ENCODE measurements at places on chromosomes 4 and X. TPM values are rescaled to one million over a fixed set of nuclear protein-coding genes. Genes with fewer than 3 reads are reported as not detected.

Gene NEUROG2
- not detected for total RNA-seq

Gene SPATA4
- total RNA-seq = not detected

Gene SLC6A14
- total RNA-seq = 10.1 TPM

Gene SPINK2
- total RNA-seq = 4.4 TPM

Gene ELF2
- 44.4 TPM for total RNA-seq

Gene SORBS2
- total RNA-seq = 60.4 TPM

Gene MAML3
- 16.2 TPM for total RNA-seq

Gene FSTL5
- total RNA-seq = 0.74 TPM

Gene PNMA5
- total RNA-seq = not detected

Gene SPARCL1
- total RNA-seq = 558 TPM

Gene FDCSP
- not detected for total RNA-seq

Gene SOWAHD
- total RNA-seq = not detected

GRCh38 chr4:38623260-38623659, 40.7 kb upstream of the KLF3 start:
- DNase-seq = no peak

DNA sequence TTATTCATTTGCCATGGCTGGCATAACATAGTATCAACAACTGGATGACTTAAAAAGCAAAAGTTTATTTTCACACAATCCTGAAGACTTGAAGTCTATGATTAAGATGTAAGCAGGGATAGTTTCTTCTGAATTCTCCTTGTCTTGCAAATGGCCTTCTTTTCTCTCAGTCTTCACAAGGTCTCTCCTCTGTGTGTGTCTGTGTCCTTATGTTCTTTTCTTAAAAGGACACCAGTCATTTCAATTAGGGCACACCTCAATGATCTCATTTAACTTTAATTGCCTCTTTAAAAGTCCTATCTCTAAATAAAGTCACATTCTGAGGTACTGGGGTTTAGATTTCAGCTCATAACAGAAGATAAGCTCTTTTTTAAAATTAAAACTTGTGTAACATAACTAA, 399.7 kb downstream of the PABPC4L start:
- no peak for DNase-seq

DNA sequence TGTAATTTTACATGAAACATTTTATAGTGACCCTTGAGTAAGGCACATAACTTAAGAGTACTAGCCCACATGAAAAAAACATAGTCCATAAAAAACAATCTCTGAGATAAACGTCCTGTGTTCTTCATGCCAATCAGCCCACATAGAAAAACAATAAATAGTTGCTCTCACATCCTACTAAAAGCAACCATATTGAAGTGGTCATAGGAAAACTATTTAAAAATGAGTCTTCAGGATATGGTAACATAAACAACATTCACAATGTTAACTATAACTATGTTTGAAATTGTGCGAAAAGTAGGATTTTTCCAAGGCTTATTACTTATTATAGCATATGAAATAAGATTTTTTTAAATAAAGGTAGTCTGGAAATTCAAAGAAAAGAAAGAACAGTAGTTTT, 77.1 kb upstream of the EPHA5 start:
- DNase-seq = no peak

DNA sequence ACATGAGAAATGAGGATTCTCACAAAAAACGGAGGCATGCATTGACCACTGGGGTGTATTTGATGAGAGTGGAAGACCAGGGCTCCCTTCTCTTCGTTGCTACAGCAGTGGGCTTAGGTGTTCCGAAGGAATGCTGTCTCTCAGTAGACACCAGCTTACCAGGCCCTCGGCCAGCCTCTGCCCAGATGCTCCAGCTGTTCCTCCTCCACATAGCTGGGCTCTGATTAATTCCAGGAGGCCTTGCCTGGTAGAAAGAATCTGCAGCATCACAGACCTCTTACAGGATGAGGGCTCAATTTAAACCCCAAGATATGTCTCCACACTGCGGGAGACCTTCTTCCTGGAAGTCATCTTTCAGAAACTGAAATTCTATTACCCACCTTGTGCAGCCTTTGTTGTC, 346.6 kb upstream of the TENM3 start:
- DNase-seq = no peak

GRCh38 chr4:153535772-153536513, 69.8 kb downstream of the TMEM131L start:
- DNase-seq = no peak

DNA sequence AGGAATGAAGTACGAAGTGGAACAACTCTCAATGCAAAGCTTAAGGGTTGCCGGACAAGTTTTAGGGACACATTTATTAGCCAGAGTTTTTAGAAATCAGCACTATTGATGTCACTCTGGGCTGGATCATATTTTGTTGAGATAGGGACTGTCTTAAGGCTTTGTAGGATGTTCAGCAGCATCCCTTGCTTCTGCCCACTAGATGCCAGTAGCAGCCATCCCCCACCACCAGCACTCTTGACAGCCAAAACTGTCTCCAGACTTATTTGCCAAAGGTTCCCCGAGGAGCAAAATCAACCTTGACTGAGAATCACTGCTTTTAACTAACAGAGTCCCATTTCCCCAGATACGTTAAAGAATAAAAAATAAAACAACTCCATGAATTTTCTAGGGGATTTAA, 1497.3 kb downstream of the STIM2 start:
- no peak for DNase-seq

GRCh38 chrX:10103023-10103422, 53.8 kb upstream of the CLCN4 start:
- no peak for DNase-seq

- DNase-seq = no peak
Measured at GRCh38 chrX:46647251-46647650, 73.7 kb downstream of the CHST7 start.

- no peak for DNase-seq
Measured at GRCh38 chr4:140717313-140717712, 38.9 kb downstream of the TBC1D9 start.

DNA sequence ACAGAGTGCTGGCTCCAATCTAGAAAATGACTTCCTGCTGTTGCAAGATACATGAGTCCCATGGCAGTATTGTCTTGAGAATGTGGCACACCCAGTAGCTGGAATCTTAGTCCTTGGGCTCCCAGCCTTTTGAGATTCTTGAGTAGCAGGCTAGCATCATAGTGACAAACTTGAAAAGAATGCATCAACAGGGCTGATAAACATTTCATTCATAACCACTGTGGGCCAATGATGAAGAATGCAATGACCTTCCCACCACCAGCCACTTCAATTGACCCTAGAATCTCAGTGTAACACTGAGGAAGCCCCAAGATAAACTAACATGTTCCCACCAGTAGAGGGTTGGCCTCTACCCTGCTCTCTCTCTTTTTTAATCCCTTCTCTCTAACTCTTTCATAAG, 329.3 kb downstream of the GBA3 start:
- no peak for DNase-seq

GRCh38 chrX:133542476-133542875, 127.2 kb upstream of the GPC4 start:
- no peak for DNase-seq

- DNase-seq = no peak
Measured at GRCh38 chrX:386239-386767, 404 bp downstream of the PPP2R3B start.

DNA sequence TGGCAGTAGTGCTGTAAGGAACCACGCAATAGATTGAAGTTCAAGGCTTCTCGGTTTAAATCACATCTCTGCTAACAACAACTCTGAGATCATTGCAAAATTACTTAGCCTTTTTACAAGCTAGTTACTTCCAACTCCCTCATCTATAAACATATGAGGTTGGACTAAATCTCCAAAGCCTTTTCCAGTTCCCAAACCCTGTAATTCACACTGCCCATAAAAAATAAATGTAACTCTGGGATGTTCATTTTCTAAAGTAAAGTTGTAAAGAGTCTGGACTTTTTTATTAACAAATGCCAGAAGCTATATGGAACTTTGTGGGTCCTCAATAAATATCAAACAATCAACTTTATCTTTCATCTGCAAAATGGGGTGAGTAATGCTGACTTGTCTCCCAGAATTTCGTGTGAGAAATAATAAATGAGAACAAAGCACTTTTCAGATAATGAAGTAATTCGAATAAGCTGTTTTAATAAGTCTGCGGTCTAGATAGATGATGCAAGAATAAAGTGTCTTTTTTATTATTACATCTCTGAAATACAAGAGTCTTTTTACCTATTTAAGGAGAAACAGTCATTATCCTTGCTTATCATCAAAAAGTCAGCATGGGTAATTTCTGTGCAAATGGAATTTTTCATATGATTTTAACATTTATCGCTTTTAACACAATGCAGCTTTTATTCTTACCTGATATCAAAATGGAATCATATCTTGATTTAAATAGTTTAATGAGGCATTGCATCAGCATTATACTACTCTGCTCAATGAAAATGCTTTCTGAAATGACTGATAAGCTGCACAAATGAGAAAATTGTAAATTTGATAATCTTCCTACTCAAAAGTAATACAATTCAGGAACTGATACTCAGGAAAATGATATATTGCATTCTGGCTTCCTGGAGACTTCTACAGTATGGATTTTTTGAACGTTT, 252.6 kb downstream of the BANK1 start:
- no peak for DNase-seq

- DNase-seq = no peak
Measured at GRCh38 chrX:45322820-45323219, 122.1 kb upstream of the DIPK2B start.

- no peak for DNase-seq
Measured at GRCh38 chr4:86291180-86291579, 68.7 kb downstream of the MAPK10 start.

DNA sequence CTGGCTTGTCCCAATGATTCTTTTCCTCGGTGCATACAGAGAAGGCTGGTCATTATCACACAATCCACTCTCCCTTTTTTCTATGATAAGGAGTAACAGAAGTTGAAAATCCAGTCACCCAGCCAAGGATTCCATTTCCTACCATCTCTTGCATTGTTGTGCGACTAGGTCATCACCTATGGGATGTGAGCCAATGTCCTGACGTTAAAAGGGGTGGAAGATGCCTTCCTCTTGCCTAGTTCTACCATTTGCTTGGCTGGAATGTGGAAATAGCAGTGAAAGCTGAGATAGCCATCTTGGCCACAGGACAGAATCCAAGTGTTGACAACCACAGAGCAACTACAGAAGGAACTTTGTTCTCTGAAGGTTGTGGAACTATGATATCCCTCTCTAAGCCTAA, 132.2 kb upstream of the KIT start:
- DNase-seq = no peak

DNA sequence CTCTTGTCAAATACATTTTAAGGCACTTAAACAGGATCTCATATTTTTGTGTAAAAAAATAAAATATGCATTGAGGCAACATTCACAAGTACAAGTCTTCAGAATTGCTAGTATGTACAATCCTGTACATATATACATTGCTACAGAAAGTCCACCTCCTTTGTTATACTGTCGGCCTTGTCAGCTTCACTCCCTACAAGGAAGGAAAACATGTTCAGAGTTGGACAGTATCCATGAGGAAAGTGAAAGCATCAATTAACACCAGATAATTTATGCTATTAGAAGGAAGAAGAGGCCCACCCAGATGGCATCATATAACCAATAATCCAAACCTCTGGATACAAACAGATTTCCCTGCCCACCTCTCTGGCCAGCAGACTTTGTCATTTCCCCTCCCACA, 42.0 kb downstream of the REELD1 start:
- no peak for DNase-seq

DNA sequence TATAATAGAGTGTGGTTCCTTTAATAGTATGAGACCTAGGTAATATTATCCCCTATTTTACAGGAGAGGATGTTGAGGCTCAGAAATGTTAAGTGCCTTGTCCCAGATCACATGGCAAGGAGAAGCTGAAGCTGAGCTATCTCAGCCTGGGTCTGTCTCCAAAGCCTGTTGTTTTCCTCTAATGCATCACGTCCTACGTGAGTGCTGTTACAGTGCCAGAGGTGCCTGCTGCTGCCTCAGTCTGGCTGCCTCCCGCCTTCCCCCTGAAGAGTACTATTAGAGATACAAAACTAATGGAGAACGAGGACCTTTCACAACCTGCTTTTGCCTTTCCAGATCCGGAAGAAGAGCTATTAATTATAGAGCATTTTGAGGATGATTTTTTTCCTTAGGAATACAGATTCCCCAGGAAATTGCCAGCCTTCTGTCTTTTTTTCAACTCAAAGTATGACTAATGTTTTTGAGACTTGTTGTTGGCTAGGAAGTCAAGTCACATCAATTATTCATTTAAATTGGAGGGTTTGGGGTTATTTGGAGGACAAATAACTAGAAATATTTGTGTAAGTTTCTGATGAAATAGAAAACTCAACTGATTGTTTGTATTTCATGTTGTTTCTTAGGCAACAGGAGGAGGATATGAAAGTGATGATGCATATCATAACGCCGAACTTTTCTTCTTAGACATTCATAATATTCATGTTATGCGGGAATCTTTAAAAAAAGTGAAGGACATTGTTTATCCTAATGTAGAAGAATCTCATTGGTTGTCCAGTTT, 43.9 kb upstream of the MTMR1 start:
- no peak for DNase-seq

- DNase-seq = no peak
Measured at GRCh38 chrX:38089173-38089982, 83.0 kb downstream of the SYTL5 start.

DNA sequence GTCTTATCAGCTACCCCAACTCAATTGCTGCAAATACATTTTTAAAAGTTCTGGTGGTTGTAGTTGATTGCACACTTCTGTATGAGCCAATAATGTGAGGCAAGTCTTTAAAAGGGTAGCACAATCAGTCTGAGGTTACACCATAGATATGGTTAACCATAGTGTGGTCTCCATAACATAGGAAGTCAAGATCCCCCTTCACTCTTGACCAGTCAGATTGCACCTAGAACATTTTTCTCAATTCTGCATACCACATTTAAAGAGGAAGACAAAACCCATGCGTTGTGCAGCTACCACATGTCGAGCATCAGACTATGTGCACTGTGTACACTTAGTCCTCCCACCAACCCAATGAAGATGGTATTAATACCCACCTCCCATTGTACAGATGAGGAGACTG, 26.5 kb upstream of the CYBB start:
- no peak for DNase-seq

DNA sequence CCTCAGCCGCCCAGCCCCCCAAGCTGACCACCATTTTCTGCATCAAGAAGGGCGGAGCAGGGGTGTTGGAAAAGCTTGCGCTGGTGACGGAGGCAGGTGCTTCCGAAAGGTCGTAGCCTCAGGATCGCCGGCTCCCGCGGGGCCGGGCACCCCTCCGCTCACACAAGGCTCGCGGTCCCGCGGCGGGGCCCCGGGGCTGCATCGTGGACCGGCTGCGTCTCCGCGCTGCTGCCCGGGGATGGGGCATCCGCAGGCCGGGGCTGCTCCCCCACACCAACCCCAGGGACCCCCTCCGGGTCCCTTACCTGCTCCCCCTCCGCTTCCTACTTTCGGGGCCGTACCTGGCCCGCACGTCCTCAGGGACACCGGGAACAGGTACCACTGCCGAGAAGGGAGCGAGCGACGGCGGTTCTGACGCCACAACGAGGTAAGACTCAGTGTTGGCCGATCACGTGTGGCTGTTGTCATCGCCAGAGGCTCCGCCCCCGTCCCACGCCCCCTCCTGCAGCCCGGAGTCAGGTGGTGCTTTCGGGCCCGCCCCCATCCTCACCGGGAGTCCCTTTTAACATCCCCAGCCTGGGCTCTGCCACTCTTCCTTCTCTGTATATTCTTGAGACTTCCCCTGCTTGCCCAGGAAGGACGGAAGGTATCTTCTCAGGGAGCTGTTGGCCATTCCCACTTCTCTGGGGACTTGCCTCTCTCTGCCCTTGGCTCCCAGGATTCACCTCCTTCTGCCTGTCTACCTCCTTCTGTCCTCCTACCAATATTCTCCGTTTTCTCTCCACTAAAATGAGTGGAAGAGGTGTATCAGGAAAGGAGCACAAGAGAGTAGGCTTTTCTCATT, at the start of gene BEX2:
TSS of gene BEX2 (minus strand) at position 436 of the 844 bp plus-strand sequence. CDS start 1,014 bp downstream, outside the sequence.
- no peak for DNase-seq

GRCh38 chrX:7191681-7192110, 43.7 kb upstream of the PUDP start:
- no peak for DNase-seq
